GM23338 (cell line): ENCODE measurements at places on chromosomes 2 and 18. TPM values are rescaled to one million over a fixed set of nuclear protein-coding genes. Genes with fewer than 3 reads are reported as not detected.

Gene C2orf80
- 3.1 TPM in 1 of 2 replicates, not detected in the other for total RNA-seq

Gene POTEC
- not detected in 2 replicates for total RNA-seq

Gene DSG4
- total RNA-seq = not detected in 2 replicates

Gene KCNK3
- 0.19 TPM in 1 of 2 replicates, not detected in the other for total RNA-seq

Gene DNAJC10
- 83.1 and 96.9 TPM in 2 replicates for total RNA-seq

Gene ZAP70
- 0.12 and 0.42 TPM in 2 replicates for total RNA-seq

Gene CCNT2
- total RNA-seq = 46.5 and 48.1 TPM in 2 replicates

Gene FTCDNL1
- 1.7 and 3.3 TPM in 2 replicates for total RNA-seq

Gene HOXD13
- total RNA-seq = 0.47 TPM in 1 of 2 replicates, not detected in the other

Gene RRM2
- total RNA-seq = 118 and 119 TPM in 2 replicates

Gene CAPN14
- total RNA-seq = 0.54 TPM in 1 of 2 replicates, not detected in the other

Gene CPLX4
- not detected in 2 replicates for total RNA-seq

Gene MYL1
- total RNA-seq = not detected in 2 replicates

Gene CABYR
- 34.6 and 48.4 TPM in 2 replicates for total RNA-seq

Gene MC5R
- total RNA-seq = 0.54 TPM in 1 of 2 replicates, not detected in the other

Gene KIF5C
- total RNA-seq = 46.5 and 49.1 TPM in 2 replicates

Gene ZNF521
- total RNA-seq = 9.2 and 10.4 TPM in 2 replicates

Gene CTIF
- total RNA-seq = 9.6 and 14.4 TPM in 2 replicates

Gene PUS10
- total RNA-seq = 2.5 and 3.5 TPM in 2 replicates

Gene LRATD1
- total RNA-seq = 3.5 and 5.7 TPM in 2 replicates

Gene IL1F10
- not detected in 2 replicates for total RNA-seq

Gene TLX2
- total RNA-seq = 0.21 TPM in 1 of 2 replicates, not detected in the other

Gene LRP1B
- total RNA-seq = 0.89 and 0.97 TPM in 2 replicates

Gene FHL2
- 30.9 and 35.7 TPM in 2 replicates for total RNA-seq

Gene PROM2
- 2.2 TPM in 2 replicates for total RNA-seq

Gene RFTN2
- 0.42 and 1.0 TPM in 2 replicates for total RNA-seq

Gene MTHFD2
- total RNA-seq = 281 and 321 TPM in 2 replicates

Gene TRABD2A
- 12.1 and 15.7 TPM in 2 replicates for total RNA-seq

Gene UGT1A7
- total RNA-seq = not detected in 2 replicates

Gene PLGLB2
- total RNA-seq = 1.0 TPM in 1 of 2 replicates, not detected in the other

Gene PELI1
- 56.6 and 61.8 TPM in 2 replicates for total RNA-seq

Gene SERPINB3
- total RNA-seq = 0.59 TPM in 1 of 2 replicates, not detected in the other

Gene SPHKAP
- 0.04 and 0.10 TPM in 2 replicates for total RNA-seq

Gene MC2R
- total RNA-seq = not detected in 2 replicates

Gene METTL8
- 54.4 and 60.9 TPM in 2 replicates for total RNA-seq

Gene PDCD1
- 0.38 and 1.8 TPM in 2 replicates for total RNA-seq

Gene SERPINB12
- not detected in 2 replicates for total RNA-seq

Gene ANKRD53
- total RNA-seq = 0.73 and 1.3 TPM in 2 replicates

Gene IL37
- total RNA-seq = not detected in 2 replicates

Gene GKN1
- not detected in 2 replicates for total RNA-seq

Gene UGT1A4
- not detected in 2 replicates for total RNA-seq

Gene CRYBA2
- not detected in 2 replicates for total RNA-seq

Gene COL3A1
- total RNA-seq = 0.17 TPM in 1 of 2 replicates, not detected in the other

Gene C18orf54
- 29.6 and 35.0 TPM in 2 replicates for total RNA-seq

Gene ASAP2
- total RNA-seq = 15.6 and 16.5 TPM in 2 replicates

Gene SCYGR6
- not detected in 2 replicates for total RNA-seq

Gene ABCG8
- total RNA-seq = 0.31 and 0.35 TPM in 2 replicates

Gene TFCP2L1
- 4.5 and 6.4 TPM in 2 replicates for total RNA-seq

Gene SLC9A4
- not detected in 2 replicates for total RNA-seq

Gene SERPINB7
- total RNA-seq = not detected in 2 replicates

Gene FOXI3
- 11.8 and 13.3 TPM in 2 replicates for total RNA-seq

Gene OTOS
- total RNA-seq = not detected in 2 replicates

Gene ABCG5
- not detected in 2 replicates for total RNA-seq

Gene NFATC1
- 5.0 and 6.4 TPM in 2 replicates for total RNA-seq

Gene TEX44
- total RNA-seq = not detected in 2 replicates

Gene ACTG2
- 8.5 and 8.8 TPM in 2 replicates for total RNA-seq

Gene NLRC4
- not detected in 2 replicates for total RNA-seq

Gene INHBB
- total RNA-seq = 0.16 and 0.21 TPM in 2 replicates
